ENCODE measurements at places on chromosomes 5 and 9.

GRCh38 chr9:78062710-78063109, 31.1 kb upstream of the GNAQ start:
- DNase-seq, result no peak

DNA sequence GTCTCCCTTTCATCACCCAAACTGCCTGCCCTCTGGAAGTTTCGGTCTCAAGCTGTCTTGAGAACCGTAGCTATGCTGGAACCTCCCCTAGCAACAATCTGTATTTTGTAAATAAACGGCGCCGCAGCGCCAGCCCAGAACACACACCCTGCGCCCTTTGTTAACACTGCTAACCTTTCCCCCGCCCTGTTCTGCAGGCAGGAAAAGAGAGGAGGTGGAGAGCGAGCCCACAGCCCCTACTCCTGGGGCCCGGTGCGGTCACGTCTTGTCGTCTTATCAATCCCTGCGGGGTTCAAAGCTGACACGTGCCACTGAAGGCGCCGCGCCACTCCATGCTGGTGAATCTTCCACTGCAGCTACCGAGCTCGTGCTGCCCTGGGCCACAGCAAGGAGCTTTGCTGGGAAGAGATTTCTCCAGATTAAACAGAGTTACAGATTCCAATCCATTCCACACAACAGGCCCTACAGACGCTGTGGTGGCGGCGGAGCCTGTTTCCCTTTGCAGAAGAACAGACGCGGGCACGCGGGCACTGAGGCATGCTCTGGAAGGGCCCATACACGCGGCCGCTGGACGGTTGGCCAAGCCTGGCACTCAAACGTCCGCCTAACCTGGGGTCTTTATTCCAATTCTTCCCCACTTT, 25.3 kb downstream of the ZDHHC11B start:
- DNase-seq, result no peak

GRCh38 chr5:36882250-36882649, 5.7 kb downstream of the NIPBL start:
- no peak for DNase-seq

GRCh38 chr9:132610661-132611060, 28.3 kb downstream of the BARHL1 start:
- DNase-seq, result no peak

DNA sequence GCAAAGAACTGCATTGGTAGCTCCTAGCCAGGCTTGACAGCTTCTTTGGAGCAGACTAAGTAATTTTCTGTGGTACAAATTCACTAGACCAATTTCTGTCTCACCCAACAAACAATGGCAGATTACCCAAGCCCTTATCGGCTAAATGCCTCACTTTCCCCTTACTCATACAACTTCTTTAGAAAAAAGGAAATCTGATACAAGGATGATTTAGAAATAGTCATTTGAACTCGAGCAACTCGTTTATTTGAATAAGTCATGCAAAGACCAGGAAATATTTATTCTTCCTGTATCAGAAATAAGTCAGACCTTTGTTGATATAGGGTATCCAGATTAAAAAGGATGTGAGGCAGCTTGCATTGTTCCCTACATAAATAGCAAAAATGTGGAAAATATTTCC, 170.4 kb upstream of the CDH6 start:
- DNase-seq, result peak; percentile 19

DNA sequence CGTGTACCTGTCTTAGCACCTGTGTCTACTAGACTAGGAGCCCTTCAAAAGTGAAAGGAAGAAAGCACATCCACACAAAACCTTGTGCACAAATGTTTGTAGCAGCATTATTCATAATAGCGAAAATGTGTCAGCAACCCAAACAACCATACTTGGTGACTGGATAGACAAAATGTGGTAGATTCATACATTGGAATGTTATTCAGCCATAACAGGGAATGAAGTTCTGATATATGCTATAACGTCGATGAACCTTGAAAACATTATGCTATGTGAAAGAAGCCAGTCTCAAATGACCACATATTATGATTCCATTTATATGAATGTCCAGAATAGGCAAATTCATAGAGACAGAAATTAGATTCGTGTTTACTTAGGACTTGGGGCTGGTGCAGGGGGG, 57.8 kb upstream of the LARP1 start:
- DNase-seq, result no peak

- no peak for DNase-seq
Observed at GRCh38 chr5:156431956-156432829, 105.2 kb downstream of the SGCD start.

DNA sequence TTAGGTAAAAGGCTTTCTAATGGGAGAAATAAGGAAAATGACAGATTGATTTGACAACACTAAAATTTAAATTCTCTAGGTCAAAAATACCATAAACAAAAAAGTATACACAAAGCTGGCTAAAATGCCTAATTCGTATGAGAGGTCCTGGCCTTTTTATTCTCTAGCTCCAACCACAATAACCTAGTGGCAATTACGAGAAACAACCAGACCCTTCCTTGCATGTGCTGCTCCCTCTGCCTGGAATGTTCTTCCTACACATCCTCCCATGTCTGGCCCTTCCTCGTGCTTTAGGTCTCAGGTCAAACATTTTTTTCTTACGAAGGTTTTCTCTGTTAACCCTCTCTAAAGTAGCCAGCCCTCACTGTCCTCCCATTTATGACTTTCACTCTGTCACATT, 176.4 kb upstream of the PLPPR1 start:
- no peak for DNase-seq

GRCh38 chr9:105280691-105281090, 36.2 kb downstream of the SLC44A1 start:
- no peak for DNase-seq

DNA sequence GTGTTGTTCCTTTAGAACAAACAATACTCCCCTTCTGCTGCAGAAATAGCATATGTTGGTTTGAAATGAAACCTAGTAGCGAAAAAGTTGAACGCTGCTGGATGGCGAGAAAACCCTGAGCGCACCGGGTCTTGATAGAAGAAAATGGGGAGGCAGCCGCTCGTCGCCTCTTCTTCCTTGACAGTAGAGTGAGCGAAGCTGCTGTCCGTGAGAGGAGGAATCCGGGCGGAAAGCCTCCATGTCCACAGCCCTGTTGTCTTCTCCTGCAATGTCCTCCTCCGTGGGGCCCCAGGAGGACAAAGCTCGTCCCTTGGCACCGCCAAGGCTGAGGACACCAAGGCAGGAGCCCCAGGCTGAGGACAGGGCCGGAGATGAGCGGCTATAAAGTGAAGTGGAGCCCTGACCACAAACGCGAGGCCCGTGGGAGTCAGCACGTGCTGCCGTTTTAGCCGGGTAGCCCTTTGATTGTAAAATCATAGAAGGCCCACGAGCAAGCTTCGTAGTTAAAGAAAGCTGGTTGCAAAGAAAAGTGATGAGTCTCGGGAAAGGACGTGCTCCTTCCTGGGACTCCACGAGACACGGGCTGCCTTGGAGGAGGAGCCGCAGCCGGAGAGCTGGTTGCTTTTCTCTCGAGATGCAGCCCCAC, 35.6 kb downstream of the MRPL36 start:
- DNase-seq, result no peak

GRCh38 chr9:134188386-134189144, 24.2 kb upstream of the RNU6ATAC start:
- DNase-seq, result no peak

GRCh38 chr5:11780641-11781345, 123.5 kb downstream of the CTNND2 start:
- no peak for DNase-seq

GRCh38 chr5:66516550-66516949, 79.6 kb upstream of the MAST4 start:
- no peak for DNase-seq

- DNase-seq, result no peak
Observed at GRCh38 chr9:6086006-6086655, 70.7 kb upstream of the RANBP6 start.

GRCh38 chr5:113489299-113489698, 1.0 kb upstream of the MCC start:
- peak; percentile 97 for DNase-seq

GRCh38 chr5:124951661-124952060, 205.2 kb upstream of the ZNF608 start:
- DNase-seq, result no peak

GRCh38 chr9:79574781-79575180, 3.0 kb downstream of the TLE4 start:
- no peak for DNase-seq

GRCh38 chr9:100455470-100455869, 17.5 kb upstream of the TMEFF1 start:
- DNase-seq, result no peak

DNA sequence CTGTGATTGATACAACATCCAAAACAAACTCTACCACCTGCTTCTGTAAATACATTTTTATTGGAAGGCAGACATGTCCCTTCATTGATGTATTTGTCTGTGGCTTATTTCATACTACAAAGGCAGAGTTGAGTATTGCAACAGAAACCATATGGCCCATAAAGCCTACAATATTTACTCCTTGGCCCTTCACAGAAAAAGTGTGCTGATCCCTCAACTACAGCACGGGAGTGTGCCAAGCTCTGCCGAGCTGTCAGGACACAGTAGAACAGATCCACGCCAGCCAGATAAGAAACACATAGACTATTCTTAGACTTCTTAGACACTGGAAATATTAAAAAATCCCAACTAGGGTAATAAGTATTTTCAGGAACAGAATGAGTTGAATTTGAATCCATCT, 13.2 kb downstream of the TICAM2 start:
- no peak for DNase-seq

GRCh38 chr5:106020894-106021293, 1649.8 kb downstream of the EFNA5 start:
- no peak for DNase-seq

DNA sequence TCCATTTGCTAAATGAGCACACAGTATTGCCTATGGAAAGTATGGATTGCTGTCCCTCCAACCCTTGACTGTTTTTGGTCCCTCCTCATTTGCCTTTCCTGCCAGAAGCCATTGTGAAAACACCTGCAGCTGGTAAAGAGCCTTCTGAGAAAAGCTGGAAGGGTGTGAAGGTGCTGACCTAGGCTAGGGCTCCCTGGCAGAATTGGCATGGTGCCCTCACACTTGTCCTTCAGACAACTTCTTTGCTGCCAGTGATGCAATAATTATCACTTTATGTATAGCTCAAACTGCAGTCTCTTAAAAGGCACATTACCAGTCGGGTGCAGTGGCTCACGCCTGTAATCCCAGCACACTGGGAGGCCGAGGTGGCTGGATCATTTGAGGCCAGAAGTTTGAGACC, 4.2 kb downstream of the TXNDC15 start:
- no peak for DNase-seq

DNA sequence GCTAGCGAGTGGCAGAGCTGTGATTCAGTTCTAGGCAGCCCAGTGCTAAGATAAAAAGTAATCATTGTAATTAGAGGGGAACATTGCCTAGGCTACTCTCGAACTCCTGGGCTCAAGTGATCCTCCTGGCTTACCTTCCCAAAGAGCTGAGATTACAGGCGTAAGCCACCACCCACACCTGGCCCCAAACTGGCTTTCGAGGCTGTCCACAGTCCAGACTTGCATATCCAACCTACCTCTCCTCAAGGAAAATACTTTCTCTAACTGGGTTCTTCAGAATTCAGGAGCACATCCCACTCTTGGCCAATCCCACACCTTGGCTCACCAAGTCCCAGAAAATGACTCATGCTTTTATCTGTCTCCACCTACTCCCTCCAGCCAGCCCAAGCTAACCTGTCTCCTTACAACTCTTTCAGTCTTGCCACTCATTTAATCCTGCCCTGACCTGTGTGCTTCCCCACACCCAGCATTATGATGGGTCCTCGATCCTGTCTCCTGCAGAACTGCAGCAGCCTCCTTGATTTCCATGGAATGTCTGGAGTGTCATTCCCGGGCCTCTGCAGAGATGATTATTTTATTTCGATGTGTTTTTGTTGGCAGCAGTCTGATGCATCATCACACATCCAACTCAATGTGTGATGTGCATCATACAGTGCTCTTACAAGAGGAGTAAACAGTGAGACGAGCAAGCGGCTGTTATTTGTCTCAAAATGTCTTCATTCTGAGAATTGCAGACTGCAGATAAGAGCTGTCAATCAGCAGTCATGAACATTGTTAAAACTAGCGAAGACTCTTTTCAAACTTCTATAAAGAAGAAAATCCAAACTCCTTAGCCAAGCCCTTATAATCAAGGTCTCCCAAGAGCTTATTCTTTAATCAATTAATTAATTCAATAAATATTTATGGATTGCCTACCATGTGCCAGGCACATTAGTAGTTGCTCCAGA, 167.3 kb downstream of the SEC61B start:
- DNase-seq, result no peak

DNA sequence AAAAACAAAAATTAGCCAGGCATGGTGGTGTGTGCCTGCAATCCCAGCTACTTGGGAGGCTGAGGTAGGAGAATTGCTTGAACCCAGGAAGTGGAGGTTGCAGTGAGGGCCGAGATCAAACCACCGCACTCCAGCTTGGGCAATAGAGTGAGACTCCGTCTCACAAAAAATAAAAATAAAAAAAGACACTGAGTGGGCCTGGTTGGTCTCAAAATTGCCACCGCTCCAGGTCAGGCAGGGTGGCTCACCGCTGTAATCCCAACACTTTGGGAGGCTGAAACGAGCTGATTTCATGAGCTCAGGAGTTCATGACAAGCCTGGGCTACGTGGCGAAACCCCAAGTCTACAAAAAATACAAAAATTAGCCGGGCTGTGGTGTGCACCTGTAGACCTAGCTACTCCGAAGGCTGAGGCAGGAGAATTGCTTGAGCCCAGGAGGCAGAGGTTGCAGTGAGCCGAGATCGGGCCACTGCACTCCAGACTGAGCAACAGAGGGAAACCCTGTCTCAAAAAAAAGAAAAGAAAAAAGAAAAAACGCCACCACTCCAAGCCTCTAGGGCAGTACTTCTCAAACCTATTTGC, 1.8 kb downstream of the STK10 start:
- DNase-seq, result no peak

GRCh38 chr5:90529939-90530677, 724 bp upstream of the LYSMD3 start:
- peak; percentile 74 for DNase-seq

GRCh38 chr9:82890401-82890800, 172.5 kb downstream of the RASEF start:
- no peak for DNase-seq

DNA sequence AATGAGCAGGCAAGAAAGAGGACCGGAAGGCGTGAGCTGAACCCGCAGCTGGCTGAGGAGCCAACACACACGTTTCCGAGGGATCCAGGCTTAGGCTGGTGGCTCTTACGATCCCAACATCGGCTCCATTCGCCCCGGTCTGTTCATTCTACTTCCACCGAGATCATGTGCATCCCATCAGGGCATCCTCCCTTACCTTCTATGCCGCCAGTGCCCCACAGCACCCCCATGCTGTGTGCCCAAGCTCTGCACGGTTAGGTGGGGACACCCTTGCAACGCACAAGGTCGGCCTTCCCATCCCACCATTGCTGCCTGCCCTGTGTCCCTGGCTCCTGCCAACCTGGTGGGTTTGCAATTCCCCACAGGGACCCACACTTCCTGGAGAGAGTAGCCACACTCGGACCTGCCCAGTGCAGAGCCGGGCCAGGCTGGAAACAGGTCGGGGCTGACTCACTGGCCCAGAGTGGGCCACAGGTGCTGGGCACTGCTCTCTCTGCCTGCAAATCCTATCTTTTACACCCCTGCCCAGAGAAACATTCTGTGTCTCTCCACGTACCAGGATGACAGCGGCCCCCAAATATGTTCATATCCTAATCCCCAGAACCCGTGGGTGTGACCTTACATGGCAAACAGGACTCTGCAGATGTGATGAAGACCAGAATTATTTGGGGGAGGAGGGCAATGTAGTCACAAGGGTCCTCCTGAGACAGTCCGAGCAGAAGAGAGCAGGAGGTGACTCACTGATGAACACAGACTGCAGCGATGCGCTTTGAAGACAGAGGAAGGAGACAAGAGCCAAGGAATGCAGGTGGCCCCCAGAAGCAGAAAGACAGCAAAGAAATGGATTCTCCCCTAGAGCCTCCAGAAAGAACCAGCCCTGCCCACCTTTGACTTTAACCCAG, 182.2 kb downstream of the AUH start:
- no peak for DNase-seq

- DNase-seq, result no peak
Observed at GRCh38 chr9:131312822-131313770, 23.6 kb downstream of the PLPP7 start.

Data from stromal cell of bone marrow (primary cell).